Stimulated activated CD8-positive, alpha-beta memory T cell treated with anti-CD3 and anti-CD28 coated beads, Interleukin-7, amount 100 ng/mL, for 48 hours (primary cell): ENCODE measurements at places on chromosomes 2 and 18.

DNA sequence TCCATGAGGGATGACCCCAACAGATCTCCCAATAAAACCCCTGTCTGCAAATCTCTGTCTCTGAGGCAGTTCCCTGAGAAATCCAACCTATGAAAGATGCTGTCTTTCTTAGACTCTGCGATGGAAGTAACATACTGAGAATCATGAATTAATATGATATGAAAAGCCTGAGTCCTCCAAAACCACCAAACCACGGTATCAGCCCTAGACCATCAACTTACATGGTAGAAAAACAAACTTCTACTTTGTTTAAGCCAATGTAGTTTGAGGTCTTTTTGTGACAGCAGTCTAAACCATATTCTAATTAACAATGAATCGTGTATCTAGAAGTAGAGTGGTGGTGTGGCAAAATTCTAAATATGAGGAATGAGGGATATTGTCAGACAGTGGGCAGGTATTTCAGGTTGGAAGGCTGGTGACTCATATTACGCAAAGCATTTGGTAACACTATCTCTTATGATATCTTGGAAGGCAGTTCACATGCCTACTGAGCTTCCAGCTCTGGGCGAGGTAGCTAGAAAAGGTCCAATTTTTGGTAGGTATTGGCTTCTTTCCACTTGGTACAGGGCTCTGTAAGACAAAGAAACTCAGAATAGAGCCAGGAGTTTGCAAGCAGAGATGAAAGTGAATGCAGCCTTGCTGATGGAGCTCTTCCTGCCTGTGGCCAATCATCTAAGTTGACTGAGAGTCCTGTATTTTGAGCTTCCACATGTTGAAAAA lies 215.8 kb downstream of the ZFP36L2 start:
- DNase-seq, result no peak

DNA sequence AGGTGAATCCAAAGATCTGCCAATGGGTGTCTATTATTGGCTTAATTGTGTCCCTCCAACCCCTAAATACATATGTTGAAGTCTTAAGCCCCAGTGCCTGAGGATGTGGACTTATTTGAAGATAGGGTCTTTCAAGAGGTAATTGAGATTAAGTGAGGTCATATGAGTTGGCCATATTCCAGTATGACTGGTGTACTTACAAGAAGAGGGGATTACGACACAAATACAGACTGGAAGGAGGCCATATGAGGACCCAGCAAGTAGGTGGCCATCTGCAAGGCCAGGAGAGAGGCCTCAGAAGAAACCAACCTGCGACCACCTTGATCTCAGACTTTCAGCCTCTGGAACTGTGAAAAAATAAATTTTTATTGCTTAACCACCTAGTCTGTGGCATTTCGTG lies 121.1 kb upstream of the FN1 start:
- DNase-seq, result no peak

DNA sequence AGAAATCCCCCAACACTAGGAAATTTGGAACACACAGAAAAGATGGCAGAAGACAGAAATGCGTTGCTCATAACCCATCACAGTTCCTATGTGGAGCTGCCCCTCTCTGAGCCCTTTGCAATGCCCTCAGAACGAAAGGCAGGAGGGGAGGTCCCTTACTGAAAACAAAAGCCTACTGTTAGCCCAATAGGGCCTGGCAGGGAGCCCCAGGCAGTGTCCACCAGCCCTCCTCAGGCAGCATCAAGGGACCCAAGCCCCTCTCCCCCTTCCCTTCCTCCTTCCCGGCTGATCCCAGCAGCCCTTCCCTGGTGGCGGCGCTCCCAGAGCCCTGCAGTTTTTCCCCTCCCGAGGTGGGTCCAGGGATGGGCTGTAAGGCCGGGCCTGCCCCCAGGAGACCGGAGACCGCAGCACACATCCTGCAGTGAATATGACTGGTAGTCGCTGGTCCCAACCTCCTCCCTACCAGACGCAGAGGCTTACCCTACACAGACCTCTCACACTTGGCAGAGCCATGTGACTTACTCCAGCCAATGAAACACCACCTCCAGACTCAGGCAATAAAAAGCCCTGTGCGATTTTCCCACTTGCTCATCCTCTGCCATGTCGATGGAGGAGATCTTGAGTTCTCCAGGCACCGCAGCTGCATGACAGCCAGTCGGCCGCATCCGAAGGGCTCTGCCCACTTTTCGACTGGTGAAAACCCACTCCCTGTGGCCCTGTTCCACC lies 19.4 kb upstream of the DUSP2 start:
- DNase-seq, result no peak

- no peak for DNase-seq
Measured at GRCh38 chr2:167908786-167909185, 338.6 kb downstream of the STK39 start.

- DNase-seq, result no peak
Measured at GRCh38 chr2:195677884-195678283, 20.9 kb downstream of the SLC39A10 start.

- DNase-seq, result no peak
Measured at GRCh38 chr2:236613612-236614011, 44.0 kb downstream of the ACKR3 start.

GRCh38 chr2:213125646-213126347 lies 25.6 kb downstream of the IKZF2 start:
- DNase-seq, result no peak

DNA sequence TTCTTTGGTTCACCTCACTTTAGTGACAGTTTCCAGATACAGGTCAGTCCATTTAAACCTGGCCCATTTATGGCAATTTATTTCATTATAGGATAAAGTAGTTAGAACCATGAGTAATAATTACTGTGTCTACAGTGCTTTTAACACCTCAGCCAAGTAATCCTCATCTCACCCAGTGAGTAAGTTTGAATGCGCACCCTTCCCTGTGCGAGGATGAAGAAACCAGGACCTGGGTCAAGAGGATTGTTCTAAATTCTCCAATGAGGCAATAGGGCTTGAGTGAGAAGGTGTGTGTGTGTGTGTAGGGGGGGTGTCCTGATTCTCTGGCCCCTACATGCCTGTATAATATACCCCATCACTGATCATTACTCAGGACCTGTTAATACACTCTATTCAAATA lies 854 bp upstream of the MYO1B start:
- DNase-seq, result no peak

DNA sequence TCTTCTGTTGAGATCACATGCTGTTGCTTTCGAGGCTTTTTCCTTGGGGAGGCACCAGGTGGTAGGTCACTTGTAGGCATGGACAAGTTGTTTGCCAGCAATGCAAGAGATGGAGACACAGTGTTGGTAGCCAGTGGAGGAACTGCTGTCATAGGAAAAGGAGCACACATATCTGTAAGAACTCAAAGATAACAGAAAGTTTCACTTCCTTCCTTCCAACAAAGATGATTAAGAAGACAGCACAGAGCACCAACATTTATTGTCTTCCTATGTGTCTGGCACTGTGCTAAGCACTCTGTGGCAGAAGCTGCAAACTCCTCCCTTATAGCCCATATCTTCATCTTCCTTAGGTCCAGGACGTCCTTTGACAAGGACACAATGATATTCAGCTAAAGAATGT lies 64.5 kb upstream of the AMMECR1L start:
- DNase-seq, result no peak

DNA sequence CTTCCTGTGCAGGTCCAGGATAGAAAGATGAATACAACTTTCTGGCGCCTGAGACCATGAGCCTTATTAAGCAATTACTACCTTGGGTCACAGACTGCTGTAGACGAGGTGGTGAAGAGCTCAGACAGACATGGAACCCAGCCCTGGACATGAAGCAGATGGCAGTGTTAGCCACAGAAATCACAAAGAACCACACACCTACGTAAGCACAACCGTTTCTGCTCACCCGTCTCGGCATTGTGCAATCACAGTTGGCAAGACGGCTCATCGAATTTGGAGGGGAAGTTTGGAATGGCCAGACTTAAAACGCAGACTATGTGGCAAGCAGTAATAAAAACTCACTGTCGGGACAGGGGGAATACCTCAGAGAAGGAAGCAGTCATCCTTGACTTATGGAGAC lies 24.3 kb upstream of the ASPRV1 start:
- DNase-seq, result no peak

DNA sequence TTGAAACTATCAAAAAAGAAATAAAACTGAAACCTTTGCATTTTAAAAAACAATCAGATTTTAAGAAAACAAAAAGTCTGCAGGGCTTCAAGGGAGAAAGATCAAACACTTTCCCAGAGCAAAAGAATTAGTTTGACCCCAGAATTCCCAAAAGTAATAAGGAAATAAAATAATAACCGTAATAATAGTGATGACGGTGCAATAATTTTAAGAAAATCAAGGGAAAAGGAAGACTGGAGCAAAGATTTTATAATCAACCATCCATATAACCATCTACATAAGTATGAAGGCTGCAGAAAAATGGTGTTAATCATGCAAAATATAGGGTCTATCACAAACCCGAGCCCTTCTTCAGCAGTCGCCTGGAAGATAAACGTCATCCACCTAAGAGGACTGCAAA lies 634.8 kb downstream of the GALR1 start:
- DNase-seq, result no peak

- DNase-seq, result no peak
Measured at GRCh38 chr18:331221-331821, 63.5 kb upstream of the THOC1 start.

DNA sequence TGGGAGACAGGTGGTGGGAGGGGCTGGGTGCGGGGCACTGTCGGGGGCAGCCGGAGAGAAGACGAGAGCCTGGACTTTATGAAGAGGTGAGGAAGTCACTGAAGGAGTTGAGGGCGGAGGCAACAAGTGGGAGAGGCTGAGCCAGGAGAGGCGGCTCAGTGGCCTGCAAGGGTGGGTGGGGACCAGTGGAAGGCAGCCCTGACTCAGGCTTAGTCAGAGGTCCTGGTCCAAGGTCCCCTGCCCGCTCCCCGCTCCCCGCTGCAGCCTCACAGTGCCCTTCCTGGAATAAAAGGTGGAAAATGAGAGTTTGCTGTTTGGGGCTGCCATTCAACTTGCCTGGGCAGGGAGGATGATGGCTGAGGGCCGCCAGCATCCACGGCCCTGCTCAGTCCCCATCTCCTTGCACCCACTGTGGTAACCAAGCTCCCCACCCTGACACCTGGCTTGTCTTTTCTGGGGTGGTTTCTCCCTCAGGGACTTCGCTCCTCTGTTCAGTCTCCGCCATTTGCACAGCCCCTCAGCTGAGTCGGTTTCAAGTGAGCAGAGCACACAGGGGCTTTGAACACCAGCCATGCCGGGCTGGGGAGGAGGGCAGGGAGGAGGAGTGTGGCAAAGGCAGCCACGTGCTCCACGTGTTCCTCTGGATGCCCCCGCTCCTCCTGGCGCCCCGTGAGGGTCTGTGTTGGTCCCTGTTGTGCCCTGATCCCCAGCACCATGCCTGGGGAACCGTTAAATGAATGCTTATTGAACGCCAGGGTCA lies 13.7 kb upstream of the RALB start:
- DNase-seq, result no peak

- DNase-seq, result no peak
Measured at GRCh38 chr2:157657101-157657500, 28.4 kb upstream of the ACVR1C start.

GRCh38 chr2:73109431-73110167 lies 3.1 kb downstream of the RAB11FIP5 start:
- no peak for DNase-seq

GRCh38 chr2:102806250-102806837 lies 44.5 kb downstream of the TMEM182 start:
- DNase-seq, result peak; percentile 6

GRCh38 chr2:159985656-159986055 lies 76.8 kb downstream of the PLA2R1 start:
- no peak for DNase-seq

GRCh38 chr2:144835634-144836350 lies 315.9 kb upstream of the ZEB2 start:
- no peak for DNase-seq

- DNase-seq, result no peak
Measured at GRCh38 chr2:159797543-159798375, at the start of gene CD302. TSS of gene CD302 (minus strand) at chr2:159798208. CDS start at chr2:159798198, 10 bp downstream.

GRCh38 chr2:221571025-221571550 lies 1.0 kb downstream of the EPHA4 start:
- DNase-seq, result no peak

- DNase-seq, result peak; percentile 5
Measured at GRCh38 chr2:20424300-20425290, 22.3 kb upstream of the RHOB start.

- DNase-seq, result no peak
Measured at GRCh38 chr2:240640939-240641338, 15.7 kb downstream of the GPR35 start.

- DNase-seq, result no peak
Measured at GRCh38 chr18:79625924-79626561, 53.6 kb upstream of the CTDP1 start.

GRCh38 chr2:21650569-21650968 lies 526.8 kb downstream of the TDRD15 start:
- no peak for DNase-seq

DNA sequence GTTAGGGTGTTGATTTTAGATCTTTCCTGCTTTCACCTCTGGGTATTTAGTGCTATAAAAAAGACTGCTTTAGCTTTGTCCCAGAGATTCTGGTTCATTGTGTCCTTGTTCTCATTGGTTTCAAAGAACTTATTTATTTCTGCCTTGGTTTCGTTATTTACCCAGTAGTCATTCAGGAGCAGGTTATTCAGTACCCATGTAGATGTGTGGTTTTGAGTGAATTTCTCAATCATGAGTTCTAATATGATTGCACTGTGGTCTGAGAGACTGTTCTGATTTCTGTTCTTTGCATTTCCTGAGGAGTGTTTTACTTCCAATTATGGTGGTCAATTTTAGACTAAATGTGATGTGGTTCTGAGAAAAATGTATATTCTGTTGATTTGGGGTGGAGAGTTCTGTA lies 167.1 kb upstream of the KYNU start:
- DNase-seq, result no peak

- no peak for DNase-seq
Measured at GRCh38 chr2:238431456-238431855, 4.7 kb downstream of the ASB1 start.

- no peak for DNase-seq
Measured at GRCh38 chr2:84962917-84963316, 8.0 kb upstream of the KCMF1 start.

DNA sequence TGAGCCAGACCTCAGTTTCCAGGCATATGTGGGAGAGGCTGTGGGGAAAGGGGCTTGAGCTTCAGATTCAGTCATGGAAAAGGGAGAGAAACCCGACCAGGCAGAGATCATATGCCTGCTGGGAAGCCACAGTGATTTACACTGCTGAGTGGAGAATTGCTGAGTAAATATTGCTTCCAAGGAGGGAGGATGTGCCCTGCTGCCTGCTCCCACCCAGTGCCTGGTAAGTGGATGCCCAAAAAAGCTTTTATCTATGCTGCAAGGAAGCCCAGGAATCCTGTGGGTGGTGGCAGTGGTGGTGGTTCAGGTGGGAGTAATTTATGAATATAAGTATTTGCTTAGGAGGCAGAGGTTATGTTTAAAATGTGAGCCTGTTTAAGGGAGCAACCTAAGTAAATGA lies 39.5 kb downstream of the INO80C start:
- DNase-seq, result no peak

GRCh38 chr2:5736886-5737285 lies 44.7 kb downstream of the SOX11 start:
- DNase-seq, result no peak

DNA sequence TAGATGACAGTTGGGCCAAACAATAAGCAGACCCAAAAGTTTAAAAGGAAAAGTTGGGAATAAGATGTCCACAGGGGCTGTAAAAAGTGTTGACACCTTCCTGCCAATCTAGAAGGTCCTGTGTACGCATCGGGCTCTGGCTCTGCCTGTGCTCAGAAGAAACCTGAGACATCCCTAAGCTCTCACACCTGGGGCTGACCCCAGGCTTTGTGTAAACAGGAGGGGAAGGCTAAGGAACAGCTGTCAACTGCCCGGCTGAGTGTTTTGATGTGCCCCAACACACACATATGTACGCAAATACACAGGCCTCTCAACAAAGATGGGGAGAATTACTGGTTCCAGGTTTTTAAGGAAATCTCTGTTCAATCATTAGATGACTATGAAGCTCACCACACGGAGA lies 59.5 kb downstream of the TMEM131 start:
- no peak for DNase-seq
